MM.1S (cell line): ENCODE measurements at places on chromosomes 5 and 9.

DNA sequence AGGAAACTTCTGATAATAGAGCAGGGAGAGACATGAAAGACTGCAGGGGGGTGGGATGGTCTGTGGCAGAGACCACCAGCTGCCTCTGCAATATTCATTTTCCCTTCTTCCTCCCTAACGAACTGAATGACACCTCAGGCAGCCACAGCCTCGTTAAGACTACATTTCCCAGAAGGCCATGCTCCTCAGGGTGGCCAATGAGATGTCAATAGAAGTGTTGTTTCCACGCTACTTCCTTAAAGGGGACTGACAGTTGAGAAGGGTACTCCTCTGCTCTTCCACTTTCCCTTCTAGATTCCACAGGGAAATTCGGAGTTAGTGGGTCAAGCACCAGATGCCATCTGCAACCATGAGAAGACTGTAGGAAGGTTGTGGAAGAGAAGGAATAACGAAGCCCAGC is 52.0 kb upstream of the DAPK1 start:
- no peaks in the 10 kb centered on the region for H3K4me1 ChIP-seq
- no peaks in the 10 kb centered on the region for H3K36me3 ChIP-seq
- H3K27me3 ChIP-seq: no peaks in the 10 kb centered on the region
- peak; percentile 37 for DNase-seq
- H3K4me3 ChIP-seq: peak overlapping the region; percentile 13; the same call in 1 of the 2 replicates

GRCh38 chr5:177995691-177996595 is at the start of gene PROP1:
PROP1 (minus strand) TSS chr5:177996242; CDS start chr5:177995933, 309 bp downstream.
- DNase-seq: no peak
- no peaks in the 10 kb centered on the region for H3K4me1 ChIP-seq
- H3K36me3 ChIP-seq: no peaks in the 10 kb centered on the region
- peaks cover 28% of the 10 kb centered on the region for H3K27me3 ChIP-seq

DNA sequence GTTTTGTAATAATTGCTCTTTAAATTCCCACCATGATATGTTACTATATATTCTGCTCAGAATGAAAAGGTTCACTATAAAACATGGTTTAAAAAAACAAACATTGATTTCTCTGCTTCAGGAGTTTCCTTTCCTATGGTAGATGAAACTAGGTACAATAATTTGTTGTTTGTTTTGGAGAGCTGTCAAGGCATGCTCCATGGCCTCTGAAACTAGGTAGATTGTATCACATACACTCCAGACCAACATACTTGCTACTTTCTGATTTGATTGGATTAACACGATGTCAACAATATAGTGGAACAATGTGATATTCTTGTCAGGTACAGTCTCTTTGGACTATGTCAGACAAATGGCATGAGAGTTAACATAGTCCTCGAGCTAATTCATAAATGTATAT is 452.7 kb upstream of the CDH9 start:
- no peak overlapping the region for H3K27ac ChIP-seq
- H3K4me1 ChIP-seq: 0 out of 2 replicates have a peak, but pooled peaks cover 5% of the 10 kb centered on the region
- DNase-seq: no peak
- no peaks in the 10 kb centered on the region for H3K27me3 ChIP-seq

DNA sequence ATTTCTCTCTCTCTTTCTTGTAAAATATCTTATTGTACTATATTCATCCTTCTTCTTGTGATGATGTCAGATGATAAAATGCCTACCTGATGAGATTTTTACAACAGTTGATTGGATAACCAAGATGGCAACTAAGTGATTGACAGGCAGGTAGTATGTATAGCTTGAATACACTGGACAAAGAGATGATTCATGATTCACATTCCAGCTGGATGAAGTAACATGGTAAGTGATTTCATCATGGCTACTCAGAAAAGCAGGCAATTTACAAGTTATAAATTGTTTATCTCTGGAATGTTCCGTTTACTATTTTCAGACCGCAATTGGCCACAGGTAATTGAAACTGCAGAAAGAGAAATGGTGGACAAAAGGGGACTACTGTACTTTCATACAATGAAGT is 1471.7 kb upstream of the C9orf72 start:
- H3K36me3 ChIP-seq: no peaks in the 10 kb centered on the region
- no peaks in the 10 kb centered on the region for H3K4me1 ChIP-seq
- no peaks in the 10 kb centered on the region for H3K27me3 ChIP-seq
- no peak overlapping the region for H3K4me3 ChIP-seq
- no peak overlapping the region for H3K27ac ChIP-seq
